ENCODE measurements at places on chromosomes 2 and 18. TPM values are rescaled to one million over a fixed set of nuclear protein-coding genes. Genes with fewer than 3 reads are reported as not detected.

GKN1 gene
- not detected for total RNA-seq

- no peaks in the 10 kb centered on the region for H3K4me1 ChIP-seq
- no peak overlapping the region for H3K4me3 ChIP-seq
- DNase-seq, result no peak
- no peaks in the 10 kb centered on the region for H3K27me3 ChIP-seq
Measured at GRCh38 chr2:11796190-11797171, 50.0 kb downstream of the LPIN1 start.

DNA sequence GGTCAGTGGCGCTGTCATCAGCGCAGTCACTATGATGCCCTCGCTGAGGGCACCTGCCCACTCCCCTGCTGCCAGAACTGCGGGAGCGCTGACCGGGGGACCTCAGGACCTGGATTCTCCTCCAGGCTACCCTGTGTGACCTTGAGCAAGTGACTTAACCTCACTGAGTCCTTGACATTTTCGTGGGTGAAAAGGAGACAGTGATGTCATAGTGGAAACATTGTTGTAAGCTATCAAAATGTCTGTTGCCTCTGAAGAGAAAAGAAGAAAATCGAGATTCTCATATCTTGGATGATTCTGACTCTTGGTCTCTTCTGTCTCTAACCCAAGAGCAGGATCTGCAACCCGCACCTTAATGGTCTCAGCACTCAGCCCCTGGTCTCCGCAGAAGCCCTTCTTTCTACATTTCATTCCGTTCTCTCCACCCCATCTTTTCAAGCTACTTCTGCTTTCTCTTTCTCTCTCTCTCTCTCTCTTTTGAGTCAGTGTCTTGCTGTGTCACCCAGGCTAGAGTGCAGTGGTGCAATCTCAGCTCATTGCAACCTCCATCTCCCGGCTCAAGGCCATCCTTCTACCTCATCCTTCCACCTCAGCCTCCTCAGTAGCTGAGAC is 978 bp upstream of the TUBA4A start:
- H3K4me1 ChIP-seq, result peaks cover 10% of the 10 kb centered on the region
- peak overlapping the region; percentile 79 for H3K27ac ChIP-seq
- no peak for DNase-seq
- no peaks in the 10 kb centered on the region for H3K27me3 ChIP-seq

- H3K36me3 ChIP-seq, result no peaks in the 10 kb centered on the region
- DNase-seq, result no peak
- H3K4me3 ChIP-seq, result no peak overlapping the region
- no peaks in the 10 kb centered on the region for H3K4me1 ChIP-seq
- H3K27ac ChIP-seq, result no peak overlapping the region
Measured at GRCh38 chr18:4125224-4125623, 329.9 kb downstream of the DLGAP1 start.

DNA sequence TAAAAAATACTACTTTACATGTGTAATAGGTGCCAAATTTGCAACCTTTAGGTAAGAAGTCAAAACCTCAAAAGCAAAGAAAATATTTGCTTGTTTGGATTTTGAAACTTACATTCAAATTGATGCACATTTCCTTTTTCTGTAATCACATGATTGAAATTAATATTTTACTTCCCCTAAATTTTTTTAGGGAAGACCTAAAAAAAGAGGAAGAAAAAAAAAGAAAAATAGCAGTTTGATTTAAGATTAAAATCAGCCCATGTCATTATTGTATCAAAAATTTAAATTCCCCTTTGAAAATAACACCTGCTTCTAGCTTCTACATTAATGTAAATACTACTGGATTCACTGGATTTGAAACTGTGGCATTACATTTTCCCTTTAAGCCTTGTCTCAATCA is 68.2 kb upstream of the STON1 start:
- peaks cover 15% of the 10 kb centered on the region for H3K4me1 ChIP-seq
- H3K27ac ChIP-seq, result peak overlapping the region; percentile 49
- no peaks in the 10 kb centered on the region for H3K27me3 ChIP-seq
- peaks cover 95% of the 10 kb centered on the region for H3K36me3 ChIP-seq

- H3K27me3 ChIP-seq, result no peaks in the 10 kb centered on the region
- no peaks in the 10 kb centered on the region for H3K36me3 ChIP-seq
- no peaks in the 10 kb centered on the region for H3K4me1 ChIP-seq
- no peak for DNase-seq
- H3K4me3 ChIP-seq, result no peak overlapping the region
- peak overlapping the region; percentile 39 for H3K27ac ChIP-seq
Measured at GRCh38 chr2:8602809-8603208, 79.0 kb upstream of the ID2 start.

DNA sequence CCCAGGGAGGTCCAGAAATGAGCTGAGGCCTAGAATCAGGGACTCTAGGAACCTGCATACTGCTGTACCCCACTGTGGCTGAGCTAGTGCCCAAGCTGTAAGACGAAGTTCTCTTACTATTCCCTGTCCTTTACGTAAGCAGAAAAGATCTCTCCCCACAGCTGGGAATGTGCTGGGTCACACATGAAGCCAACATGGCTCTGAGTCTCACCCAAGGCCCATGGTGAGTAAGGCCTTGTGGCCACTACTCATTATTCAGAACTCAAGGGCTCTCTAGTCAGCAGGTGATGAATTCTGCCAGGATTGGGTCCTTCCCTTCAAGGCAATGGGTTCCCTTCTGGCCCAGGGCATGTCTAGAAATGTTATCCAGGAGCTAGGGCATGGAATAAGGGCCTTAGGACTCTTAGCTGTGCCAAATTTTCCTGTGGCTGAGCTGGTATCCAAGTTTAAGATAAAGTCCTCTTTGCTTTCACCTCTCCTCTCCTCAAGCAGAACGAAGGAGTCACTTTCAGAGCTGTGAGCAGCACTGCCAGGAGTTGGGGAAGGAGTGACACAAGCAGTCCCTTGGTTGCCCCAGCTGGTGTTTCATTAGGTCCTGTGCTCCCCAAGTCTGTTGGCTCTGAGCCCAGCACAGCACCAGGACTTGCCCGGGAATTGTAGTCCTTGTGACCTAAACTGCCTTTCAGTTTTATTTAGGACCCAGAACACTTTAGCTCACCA is 707.6 kb downstream of the SLC4A3 start:
- no peak for DNase-seq
- H3K4me3 ChIP-seq, result no peak overlapping the region
- no peaks in the 10 kb centered on the region for H3K36me3 ChIP-seq
- H3K27ac ChIP-seq, result no peak overlapping the region
- H3K4me1 ChIP-seq, result no peaks in the 10 kb centered on the region
- H3K27me3 ChIP-seq, result no peaks in the 10 kb centered on the region

GRCh38 chr2:220948579-220948978 is 623.5 kb downstream of the EPHA4 start:
- H3K27ac ChIP-seq, result no peak overlapping the region
- no peak for DNase-seq
- H3K4me1 ChIP-seq, result no peaks in the 10 kb centered on the region
- no peaks in the 10 kb centered on the region for H3K27me3 ChIP-seq
- H3K36me3 ChIP-seq, result no peaks in the 10 kb centered on the region
- no peak overlapping the region for H3K4me3 ChIP-seq

DNA sequence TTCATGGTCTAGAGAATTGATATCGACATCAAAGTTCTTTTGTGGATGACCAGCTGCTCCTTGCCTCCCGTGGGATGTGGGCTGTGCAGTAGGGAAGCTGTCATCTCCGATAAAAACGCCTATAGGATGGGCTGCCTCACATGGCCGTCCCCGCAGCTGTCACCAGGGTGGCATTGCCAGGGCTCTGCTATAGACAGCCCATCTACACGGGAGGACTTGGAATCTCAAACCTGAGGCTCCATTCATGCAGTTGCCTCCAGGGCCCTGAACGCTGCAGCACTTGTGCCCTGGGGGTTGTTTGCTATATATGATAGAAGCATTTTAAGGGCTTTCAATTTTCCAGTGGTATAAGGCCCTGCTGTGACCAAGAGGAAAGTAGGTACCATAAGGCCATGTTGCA is 183.1 kb downstream of the MYCN start:
- H3K4me3 ChIP-seq, result no peak overlapping the region
- no peaks in the 10 kb centered on the region for H3K4me1 ChIP-seq
- H3K27ac ChIP-seq, result no peak overlapping the region
- H3K36me3 ChIP-seq, result no peaks in the 10 kb centered on the region
